ENCODE measurements at places on chromosomes 16 and 17. TPM values are rescaled to one million over a fixed set of nuclear protein-coding genes. Genes with fewer than 3 reads are reported as not detected.

GRCh38 chr17:50177983-50178834 is 12.4 kb downstream of the SGCA start:
- H3K27me3 ChIP-seq: no peaks in the 10 kb centered on the region
- no peaks in the 10 kb centered on the region for H3K36me3 ChIP-seq
- H3K27ac ChIP-seq: no peak overlapping the region
- peaks cover 15% of the 10 kb centered on the region for H3K4me1 ChIP-seq

GRCh38 chr17:42167807-42168206 is 13.0 kb upstream of the RAB5C start:
- no peaks in the 10 kb centered on the region for H3K27me3 ChIP-seq
- no peaks in the 10 kb centered on the region for H3K36me3 ChIP-seq
- H3K27ac ChIP-seq: no peak overlapping the region
- no peaks in the 10 kb centered on the region for H3K4me1 ChIP-seq

GRCh38 chr16:2366660-2367309 is 26.3 kb upstream of the ABCA3 start:
- no peak overlapping the region for H3K27ac ChIP-seq
- no peak overlapping the region for H3K4me3 ChIP-seq
- H3K27me3 ChIP-seq: peaks cover 9% of the 10 kb centered on the region
- no peak for DNase-seq
- H3K4me1 ChIP-seq: no peaks in the 10 kb centered on the region
- no peaks in the 10 kb centered on the region for H3K36me3 ChIP-seq

- H3K36me3 ChIP-seq: no peaks in the 10 kb centered on the region
- no peaks in the 10 kb centered on the region for H3K4me1 ChIP-seq
- H3K4me3 ChIP-seq: no peak overlapping the region
- DNase-seq: no peak
- no peaks in the 10 kb centered on the region for H3K27me3 ChIP-seq
Measured at GRCh38 chr16:59864981-59865666, 1131.0 kb upstream of the GOT2 start.

DNA sequence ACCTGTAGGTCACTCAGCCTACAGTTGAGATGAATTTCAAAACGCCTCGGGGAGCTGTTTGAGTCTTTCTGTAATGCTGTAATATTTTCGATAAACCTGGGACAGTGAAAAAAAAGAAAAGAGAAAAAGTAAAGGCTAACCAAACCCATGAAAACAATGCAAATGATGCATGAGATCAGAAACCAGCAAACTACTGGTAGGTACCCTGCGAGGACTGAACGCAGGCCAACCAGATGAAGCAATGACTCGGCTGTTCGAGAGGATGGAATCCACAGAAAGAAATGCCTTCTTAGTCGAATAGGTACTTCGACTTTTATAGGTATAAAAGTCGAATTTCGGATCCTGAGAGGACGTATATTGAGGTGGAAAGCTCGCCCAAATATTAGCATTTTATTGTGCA is 509 bp upstream of the ATAD5 start:
- H3K4me3 ChIP-seq: peak overlapping the region; percentile 97
- peak overlapping the region; percentile 90 for H3K27ac ChIP-seq
- H3K4me1 ChIP-seq: peaks cover 23% of the 10 kb centered on the region

Gene ATMIN
- total RNA-seq: 16.6 TPM

All from activated naive CD4-positive, alpha-beta T cell treated with anti-CD3 and anti-CD28 coated beads for 36 hours (primary cell).